ENCODE measurements at places on chromosomes 7 and 10.

DNA sequence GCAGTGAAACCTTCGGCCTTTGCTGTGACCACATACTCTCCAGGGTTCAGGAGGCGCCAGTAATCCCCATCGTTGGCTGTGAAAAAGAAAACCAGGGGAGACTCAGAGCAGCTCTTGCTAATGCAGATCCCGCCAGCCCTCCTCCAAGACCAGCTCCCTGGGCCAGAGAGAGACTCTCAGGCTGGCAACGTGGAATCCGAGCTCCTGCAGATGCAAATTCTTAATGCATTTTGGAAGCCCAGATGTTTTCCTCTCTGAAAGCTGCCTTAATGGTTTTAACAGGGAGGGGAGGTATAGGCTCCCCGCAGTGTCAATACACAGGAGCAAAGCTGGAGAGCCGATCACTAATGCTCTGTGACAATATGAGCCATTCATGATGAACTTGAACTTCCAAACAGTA is 80.8 kb downstream of the GPR26 start:
- no peak for DNase-seq

GRCh38 chr10:23156447-23157150 is 35.5 kb upstream of the PTF1A start:
- DNase-seq, result no peak

- DNase-seq, result peak; percentile 93
These were observed 61.2 kb downstream of the NEURL1 start for GRCh38 chr10:103554488-103555324.

GRCh38 chr10:66714741-66715140 is 211.1 kb upstream of the LRRTM3 start:
- DNase-seq, result no peak

DNA sequence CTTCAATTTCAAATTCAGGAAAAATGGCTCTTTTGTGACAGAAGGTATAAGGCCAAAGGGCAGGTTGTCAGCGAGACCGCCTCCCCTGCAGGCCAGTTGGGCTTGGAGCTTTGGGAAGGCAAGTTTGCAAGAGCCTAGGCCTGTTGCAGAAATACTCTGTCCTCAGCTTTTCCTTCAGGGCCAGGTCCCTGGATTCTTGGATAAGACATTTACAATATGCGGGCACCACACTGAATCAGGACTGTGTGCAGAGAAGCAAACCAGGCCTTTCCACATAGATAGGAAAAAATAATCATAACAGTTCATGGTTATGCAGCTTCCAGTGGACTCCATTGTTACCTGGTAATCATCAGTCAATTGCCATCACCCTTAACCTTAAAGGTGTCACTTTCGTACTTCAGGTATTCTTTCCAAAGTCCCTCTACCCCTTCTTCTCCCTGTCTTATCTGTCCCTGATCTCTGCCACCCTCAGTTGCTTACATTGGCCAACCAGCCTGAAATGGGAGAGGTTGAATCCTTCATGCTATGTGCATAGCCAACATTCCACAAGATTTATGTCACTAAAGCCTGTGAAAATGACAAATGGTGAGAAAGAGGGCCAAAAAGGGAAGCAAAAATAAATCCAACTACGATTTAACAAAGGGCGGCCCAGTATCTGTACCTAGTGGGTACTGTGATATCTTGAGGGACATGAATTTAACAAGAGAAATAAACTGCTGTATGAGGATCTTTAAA is 304.5 kb upstream of the NFE2L3 start:
- no peak for DNase-seq

GRCh38 chr10:112203328-112204076 is 19.9 kb upstream of the GPAM start:
- no peak for DNase-seq

- no peak for DNase-seq
These were observed 11.7 kb downstream of the PRF1 start for GRCh38 chr10:70590655-70591416.

- DNase-seq, result no peak
These were observed 83.1 kb upstream of the STEAP1B start for GRCh38 chr7:22582863-22583622.

DNA sequence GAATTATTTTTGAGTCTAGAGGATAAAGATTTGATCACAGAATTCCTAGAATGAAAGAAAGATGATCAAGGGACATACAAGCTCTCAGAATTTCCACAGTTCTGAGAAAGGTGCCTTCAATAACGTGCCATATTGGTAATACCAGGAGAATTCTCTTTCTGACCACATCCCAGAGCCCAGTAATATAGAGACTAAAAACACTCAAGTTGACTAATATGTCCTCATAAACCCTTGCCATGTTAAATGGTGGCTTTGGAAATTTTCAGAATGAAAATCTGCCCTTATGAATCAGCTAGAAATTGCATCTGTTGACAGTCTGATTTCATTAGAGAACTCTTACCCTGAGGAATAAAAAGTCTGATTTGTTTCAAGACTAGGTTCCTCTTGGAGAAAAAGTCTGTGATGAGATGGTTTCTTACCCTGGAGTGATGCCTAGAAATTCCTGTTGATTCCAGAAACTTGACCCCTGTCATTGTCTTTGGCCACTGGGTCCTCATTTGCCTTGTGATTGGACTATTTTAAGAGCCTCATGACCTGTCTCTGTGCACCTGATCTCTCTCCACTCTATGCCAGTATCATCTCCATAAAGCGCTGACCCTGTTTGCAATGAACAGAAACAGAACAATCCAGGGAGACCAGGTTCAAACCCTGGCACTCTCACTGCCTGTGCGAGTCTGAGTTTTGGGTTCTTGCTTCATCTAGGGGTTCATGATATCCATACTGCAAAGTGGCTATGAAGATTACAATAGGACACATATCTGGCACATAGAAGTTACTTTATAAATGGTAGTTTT is 3.3 kb downstream of the IL2RA start:
- no peak for DNase-seq
